ENCODE measurements at places on chromosomes 2 and 18. TPM values are rescaled to one million over a fixed set of nuclear protein-coding genes. Genes with fewer than 3 reads are reported as not detected.

GRCh38 chr2:65727381-65727780 is 295.0 kb upstream of the SPRED2 start:
- DNase-seq = no peak

DNA sequence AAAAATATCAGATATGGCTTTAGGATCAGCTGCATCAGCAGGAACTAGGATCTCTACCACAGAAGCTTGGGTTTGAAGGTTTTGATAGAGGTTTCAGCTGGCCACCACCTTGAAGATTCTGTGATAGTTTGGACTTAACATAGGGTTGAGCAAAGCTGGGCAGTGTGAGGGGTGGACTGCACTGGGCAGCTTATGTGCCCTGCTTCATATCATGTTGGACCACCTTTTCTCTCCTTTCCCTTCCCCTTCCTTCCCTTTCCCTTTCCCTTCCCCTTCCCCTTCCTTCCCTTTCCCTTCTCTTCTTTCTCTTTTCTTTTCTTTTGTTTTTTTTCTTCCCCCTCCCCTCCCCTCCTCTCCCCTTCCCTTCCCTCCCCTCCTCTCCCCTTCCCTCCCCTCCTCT is 196.3 kb upstream of the CXCR4 start:
- DNase-seq = no peak

- DNase-seq = peak; percentile 89
Measured at GRCh38 chr2:219460424-219460926, 25.8 kb downstream of the SPEG start.

GRCh38 chr2:107569496-107569895 is 257.2 kb upstream of the RGPD4 start:
- no peak for DNase-seq

DNA sequence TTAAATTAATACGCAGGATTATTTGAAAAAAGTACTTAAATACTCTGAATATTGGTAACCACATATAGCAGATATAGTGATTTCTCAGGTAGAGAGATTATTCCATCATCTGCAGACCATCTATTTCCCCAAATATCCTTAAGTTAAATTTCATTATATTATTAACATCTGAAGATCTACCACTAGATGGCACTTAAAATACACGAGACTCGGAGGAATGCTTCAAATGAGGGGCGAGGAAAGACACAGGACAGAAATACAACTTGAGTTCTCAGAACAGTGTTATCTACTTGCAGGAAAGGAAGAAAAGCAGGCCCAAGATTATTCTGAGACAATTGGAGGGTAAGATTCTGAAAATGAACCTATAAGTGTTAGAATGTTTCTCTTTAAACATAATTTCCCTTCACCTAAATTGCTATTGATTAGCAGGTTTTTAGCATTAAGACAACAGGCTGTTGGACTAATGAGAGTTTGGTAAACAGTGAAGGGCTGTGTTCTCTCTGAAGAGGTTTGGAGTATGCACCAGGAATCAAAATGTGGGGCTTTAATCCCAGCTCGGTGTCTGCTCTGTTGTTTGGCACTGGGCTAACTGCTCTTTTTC is 76.9 kb upstream of the GCFC2 start:
- DNase-seq = peak; percentile 17

DNA sequence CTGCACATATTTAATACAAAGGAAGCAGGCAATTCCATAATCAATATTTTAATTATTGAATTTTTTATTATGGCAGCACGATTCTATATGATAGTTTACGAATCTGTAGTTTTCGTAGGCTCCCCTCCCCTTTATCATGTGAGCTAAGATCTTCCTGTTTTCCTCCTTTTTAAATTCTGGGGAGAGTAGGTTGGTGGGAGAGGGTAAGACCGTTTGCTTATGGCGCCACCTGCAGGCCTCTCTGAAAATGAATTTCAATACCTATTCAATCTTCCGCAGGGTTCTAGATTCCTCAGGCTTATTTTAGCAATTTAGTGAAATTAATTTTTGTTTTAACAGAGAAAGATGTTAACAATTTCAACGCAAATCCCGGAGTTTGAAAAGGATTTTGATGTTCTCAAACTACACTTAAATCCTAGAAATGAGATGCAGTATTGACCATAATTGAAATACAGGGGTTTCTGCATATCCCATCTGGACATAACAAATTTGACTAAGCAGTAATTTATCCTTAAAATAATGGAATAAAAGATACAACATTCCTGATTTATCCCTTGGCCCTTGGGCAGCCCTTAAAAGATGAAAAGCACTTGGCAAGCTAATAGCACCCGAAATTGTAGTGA is 12.8 kb upstream of the GBX2 start:
- DNase-seq = peak; percentile 81

- peak; percentile 95 for DNase-seq
Measured at GRCh38 chr2:108613261-108614042, 79.2 kb downstream of the LIMS1 start.

- DNase-seq = peak; percentile 4
Measured at GRCh38 chr18:11789716-11790510, 61.3 kb upstream of the CHMP1B start.

DNA sequence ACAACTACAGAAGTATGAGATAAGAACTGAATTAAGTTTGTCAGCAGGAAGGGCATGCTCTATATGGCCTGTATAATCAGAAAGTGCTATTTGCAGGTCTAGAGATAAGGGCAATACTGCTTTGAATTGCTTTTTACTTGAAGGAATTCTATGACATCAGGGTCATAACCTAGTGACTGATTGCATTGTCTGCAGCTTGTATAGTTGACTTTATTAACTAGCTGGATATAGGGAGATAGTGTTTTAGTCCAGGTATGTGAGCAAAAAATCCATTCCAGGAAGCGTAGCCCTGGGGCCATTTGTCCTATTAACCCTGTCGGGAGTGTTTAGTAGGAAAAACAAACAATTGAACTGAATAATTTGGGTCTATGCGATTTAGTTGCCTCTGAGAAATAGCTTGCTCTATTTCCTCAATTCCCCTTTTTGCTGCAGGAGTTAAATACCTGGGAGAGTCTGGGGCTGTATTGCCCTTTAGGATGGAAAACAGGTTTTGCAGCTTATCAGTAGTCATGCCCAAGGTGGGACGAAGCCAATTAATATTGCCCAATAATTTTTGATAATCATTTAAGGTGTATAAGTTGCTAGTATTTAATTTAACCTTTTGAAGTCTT is 30.0 kb downstream of the HTR2B start:
- DNase-seq = no peak

- DNase-seq = peak; percentile 85
Measured at GRCh38 chr2:149692961-149693396, 105.4 kb upstream of the MMADHC start.

DNA sequence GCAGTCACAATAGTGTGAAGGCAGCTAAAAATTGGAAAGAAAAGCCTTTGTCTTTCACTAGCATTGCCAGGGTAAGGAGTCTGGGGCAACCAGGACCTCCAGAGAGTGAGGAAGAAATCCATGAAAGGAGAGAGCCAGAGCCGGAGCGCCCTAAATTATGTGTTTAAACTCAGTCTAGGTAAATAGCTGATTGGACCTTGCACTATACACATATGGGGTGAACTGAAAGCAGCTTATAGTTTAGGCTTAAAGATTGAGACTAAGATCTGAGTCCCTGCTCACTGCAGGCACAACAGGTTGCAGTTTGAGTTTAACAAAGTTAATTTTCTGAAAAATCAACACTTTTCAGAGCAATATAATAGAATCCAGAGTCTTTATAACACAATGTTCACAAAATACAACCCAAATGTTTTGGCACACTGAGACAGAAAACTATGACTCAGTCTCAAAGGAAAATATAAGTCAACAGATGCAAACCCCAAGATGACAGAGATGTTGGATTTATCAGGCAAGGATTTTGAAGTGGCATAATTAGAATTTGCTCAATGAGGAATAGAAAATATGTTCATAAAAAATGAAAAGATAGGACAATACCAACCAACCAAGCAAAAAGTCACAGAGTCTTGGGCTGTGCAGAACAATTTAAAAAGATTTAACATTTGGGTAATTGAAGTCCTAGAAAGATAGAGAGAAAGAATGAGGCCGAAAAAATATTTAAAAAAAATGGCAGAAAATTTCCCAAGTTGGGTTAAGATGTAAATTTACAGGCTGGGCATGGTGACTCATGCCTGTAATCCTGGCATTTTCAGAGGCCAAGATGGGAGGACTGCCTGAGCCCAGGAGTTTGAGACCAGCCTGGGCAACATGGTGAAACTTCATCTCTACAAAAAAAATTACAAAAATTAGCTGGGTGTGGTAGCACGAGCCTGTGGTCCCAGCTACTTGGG is 39.6 kb downstream of the DOK1 start:
- no peak for DNase-seq

GRCh38 chr2:158546412-158547144 is 89.8 kb downstream of the PKP4 start:
- DNase-seq = peak; percentile 10

- no peak for DNase-seq
Measured at GRCh38 chr2:132901661-132902060, 231.7 kb upstream of the LYPD1 start.

DNA sequence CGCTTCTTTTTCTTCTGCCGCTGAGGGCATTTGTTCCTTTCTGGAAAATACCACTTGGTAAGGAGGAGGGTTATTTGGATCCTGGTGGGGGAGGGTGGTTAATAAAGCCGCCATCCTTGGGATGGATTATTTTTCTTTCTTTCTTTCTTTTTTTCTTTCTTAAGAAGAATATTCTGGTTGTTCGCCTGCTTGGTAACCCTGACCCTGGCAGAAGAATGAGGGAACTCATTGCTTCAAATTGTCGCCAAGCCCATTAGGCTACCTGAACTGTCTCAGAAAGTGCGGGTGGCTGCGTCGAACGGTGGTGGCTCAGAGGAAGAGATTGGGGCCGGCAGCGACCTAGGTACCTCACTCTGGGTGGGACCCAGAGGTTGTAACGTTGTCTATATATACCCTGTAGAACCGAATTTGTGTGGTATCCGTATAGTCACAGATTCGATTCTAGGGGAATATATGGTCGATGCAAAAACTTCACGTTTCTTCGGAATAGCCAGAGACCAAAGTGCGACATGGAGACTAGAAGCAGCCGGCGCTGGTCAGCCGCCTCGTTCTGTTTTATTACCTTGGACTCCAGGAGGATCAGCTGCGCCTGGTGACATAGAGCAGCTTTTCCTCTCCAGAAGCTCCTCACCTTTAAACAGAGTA is 1.3 kb upstream of the HOXD4 start:
- no peak for DNase-seq

DNA sequence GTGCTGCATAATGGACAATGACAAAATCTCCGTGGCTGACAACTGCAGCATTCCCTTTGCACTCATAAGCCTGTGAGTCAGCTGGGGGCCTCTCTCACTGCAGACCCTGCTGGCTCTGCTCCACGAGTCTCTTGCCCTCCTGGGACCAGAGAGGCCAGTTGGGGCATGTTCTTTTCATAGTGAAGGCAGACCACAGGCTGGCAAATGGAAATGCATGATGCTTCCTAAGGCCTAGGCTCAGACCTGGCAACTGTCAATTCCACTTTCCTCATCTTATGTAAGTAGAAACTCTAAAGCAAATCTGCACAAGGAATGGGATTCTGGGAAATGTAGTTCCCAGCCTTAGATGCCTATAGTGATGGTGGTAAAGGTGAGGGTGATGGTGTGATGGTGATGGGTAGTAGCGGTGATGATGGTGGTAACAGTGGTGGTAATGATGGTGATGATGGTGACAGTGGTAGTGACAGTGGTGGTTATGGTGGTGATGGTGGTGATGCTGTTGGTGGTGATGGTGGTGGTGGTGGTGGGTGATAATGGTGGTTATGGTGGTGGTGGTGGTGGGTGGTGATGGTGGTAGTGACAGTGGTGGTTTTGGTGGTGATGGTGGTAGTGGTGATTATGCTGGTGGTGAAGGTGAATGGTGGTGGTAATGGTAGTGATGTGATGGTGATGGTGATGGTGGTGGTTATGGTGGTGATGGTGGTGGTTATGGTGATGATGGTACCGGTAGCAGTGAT is 185.8 kb upstream of the ARL4C start:
- no peak for DNase-seq

DNA sequence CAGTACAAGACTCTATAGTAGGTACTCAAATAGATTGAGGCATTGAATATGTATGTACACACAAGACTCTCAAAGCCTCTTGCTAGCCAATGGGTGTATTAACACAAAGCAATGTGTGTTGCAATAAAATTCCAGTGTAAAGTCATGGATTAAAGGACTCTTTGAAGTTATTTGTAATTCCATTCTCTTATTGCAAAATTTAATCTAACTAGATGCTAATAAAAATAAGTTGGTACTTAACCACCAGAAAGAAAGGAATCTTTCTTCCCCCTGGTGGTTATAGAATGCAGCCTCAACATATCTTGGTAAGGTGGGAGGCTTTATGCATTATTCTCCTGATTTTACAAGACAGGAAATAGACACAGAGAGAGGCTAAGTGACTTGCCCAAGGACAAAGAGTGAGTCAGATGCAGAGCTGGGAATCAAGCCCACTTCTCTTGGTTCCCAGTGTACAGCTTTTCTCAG is 18.0 kb downstream of the LRP1B start:
- DNase-seq = peak; percentile 14

DNA sequence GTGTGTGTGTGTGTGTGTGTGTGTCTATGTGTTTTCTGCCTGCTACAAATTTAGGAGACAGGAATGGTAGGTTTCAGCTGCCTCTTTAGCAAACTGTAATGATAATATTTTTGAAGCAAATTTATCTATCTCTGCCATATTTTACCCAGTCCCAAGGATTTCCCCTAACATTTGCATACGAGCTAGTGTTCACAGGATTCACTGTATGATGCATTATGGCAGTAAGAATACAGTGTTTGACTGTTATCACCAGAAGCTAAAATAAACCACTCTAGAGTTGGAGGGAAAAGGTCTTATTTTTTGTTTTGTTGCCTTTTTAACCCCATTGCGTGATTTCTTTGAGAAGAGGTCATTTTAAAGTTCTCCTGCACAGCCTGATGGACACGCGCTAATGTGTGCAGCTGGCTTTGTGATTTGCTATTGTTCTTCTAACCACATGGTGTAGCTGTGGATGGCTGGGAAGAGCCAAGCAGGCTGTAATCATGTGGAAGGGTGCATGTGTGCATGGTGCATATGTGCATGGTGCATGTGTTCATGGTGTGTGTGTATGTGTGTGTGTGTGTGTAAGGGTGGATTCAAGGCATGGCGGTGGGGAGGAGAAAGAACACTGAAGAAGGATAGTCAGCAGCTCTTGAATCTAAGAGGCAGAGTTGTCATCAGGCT is 62.4 kb downstream of the PLB1 start:
- no peak for DNase-seq

Gene HMSD
- total RNA-seq = 1.3 TPM

Gene PLEKHB2
- 167 TPM for total RNA-seq

Gene ITGB6
- not detected for total RNA-seq
